ENCODE measurements at places on chromosomes 7 and 10.

DNA sequence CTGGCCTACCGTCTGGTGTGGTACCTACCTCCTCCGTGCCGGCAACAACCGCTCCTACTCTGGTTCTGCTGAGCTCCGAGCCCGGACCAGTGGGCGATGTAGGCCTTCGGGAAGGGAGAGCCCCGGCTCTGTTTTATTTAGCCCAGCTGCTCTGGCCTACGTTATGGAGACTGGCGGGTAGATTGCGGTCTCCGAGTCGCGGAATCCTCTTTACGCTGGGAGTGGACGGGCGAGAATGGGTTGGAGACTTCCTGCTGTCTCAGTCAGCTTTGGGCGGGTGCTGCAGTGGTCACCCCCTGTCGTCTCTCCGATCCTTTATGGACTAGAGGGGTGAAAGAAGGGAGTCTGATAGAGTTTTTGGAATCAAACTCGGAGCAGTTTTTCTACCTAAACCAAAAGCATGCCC, 406 bp downstream of the CBLL1 start:
- DNase-seq = no peak

- peak; percentile 29 for DNase-seq
Measured at GRCh38 chr7:133912916-133913697, 214.0 kb upstream of the LRGUK start.

DNA sequence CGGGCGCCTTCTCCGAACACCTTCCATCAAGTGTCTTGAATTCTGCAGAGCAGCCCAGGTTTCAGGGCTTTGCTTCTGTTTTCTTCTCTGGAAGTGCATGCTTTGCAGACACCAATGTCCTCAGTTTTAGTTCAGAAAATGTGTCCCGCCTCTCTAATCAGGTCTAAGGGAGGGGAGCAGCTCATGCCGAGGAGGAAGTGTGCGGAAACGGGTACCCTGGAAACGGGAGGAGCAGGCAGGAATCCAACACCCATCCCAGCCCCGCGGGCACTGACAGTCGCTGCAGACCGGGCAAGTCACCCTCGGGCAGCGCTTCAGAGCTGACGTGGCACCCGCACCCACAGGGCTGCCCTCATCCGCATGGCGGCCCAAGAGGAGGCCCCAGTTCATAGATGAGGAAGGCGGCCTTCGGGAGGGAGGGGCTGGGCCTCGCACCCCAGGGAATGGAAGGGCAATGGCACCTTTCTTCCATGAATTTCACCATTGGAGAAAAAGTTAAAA, 338.7 kb downstream of the DNAJB6 start:
- DNase-seq = no peak

DNA sequence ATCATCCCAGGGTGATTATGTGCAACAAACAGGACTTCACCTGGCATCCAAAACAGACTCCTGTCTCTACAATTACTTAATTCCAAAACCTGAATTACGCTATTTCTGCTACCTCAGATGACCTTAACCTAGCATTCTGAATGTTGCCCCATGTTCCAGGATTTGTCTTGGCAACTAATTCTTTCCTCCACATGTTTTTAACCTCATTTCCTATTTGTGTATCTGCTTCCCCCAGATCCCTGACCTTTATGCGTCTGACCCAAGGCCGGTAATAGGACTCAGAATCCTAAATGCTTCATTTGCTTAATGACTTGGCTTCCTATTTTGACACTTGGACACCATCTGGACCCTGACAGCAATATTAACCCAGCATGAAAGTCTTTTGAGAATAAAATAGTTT, 8.7 kb upstream of the ING3 start:
- DNase-seq = no peak

DNA sequence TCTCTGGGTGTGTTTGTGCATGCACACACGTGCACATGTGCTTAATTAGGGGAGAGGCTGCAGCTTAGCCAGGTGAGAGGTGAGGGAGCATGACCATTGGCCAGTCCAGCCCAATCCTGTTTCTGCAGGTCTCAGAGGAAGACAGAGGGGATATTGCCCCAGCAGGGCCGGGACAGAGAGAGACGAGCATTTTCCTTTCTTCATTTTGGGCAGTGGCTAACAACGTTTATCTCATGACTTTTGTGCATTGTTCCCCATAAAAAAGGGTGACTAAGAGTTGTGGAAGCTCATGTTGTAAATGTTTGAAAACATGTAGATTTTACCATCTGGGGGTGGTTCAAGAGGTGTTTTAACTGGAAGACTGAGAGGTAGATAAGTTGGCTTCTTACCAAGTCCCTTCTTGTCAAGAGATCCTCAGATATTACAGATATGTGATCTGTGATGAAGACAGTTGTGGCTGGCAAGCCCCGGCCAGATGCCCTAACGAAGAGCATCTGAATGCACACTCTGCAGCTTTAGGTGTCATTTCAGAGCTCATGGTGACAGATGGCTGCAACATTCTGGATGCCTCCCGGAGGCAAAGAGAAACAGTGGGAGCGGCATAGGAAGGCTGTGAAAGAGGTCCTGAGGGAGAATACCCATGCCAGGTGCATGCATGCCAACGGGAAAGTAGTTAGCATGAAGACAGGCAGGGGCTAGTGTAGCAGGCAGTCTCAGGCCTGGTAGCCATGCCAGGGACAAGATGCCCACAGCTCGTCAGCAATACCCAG, 16.7 kb upstream of the DMBT1 start:
- no peak for DNase-seq

GRCh38 chr10:76297780-76298281, 866.4 kb downstream of the LRMDA start:
- DNase-seq = no peak

DNA sequence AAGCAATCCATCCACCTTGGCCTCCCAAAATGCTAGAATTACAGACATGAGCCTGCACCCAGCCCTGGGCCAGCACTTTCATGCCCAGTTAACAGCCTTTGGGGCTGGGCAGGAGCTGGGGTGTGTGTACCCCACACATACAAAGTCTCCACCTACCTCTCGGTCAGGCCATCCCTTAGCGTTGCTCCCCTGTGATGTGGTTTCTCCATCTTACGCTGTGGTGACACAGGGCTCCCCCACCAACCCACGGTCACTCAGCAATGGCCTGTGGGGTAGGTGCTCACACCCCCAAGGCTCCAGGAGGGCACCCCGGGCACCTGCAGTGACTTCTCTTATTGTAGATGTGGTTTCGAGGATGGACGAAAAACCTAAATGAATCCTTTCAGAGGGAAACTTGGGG, 58.8 kb downstream of the ASB13 start:
- no peak for DNase-seq

DNA sequence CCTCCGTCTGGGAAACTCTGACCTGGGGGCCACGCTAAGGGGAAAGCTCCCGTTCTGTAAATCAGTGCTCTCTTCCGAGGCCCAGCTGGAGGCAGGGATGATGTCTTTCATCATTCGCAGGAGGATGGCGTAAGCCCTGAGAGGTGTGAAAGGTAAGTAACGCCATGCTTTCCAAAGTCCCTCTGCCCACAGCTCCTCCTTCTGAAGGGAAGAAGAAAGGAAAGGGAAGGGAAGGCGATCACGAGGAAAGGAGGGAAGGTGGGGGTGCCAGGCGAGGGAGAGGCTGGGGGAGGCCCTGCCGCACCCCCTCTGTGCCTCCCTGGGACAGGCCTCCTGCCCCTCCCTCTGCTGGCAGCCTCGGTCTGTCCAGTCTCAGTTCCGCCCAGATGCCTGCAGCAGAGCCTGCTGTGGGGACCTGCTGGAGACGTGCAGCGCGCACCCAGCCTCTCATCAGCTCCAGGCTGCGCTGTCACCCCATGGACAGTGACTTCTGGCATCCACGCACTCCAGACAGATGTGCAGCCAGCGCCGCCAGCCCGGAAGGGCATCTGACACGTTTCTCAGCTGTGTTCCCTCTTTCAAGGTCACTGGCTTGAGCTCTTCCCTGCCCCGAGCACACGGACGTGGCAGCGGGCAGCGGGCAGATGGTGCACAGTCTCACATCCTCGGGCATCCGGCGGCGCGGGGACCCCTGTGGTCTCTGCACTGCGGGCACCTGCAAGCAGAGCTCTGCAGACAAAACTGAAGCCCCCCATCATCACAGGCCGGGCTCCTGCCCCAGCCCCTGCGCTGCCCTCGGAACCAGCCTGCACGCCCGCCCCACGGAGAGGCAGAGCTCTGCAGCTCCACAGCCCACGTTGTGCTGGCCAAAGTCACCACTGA, 60.6 kb downstream of the INSIG1 start:
- no peak for DNase-seq

DNA sequence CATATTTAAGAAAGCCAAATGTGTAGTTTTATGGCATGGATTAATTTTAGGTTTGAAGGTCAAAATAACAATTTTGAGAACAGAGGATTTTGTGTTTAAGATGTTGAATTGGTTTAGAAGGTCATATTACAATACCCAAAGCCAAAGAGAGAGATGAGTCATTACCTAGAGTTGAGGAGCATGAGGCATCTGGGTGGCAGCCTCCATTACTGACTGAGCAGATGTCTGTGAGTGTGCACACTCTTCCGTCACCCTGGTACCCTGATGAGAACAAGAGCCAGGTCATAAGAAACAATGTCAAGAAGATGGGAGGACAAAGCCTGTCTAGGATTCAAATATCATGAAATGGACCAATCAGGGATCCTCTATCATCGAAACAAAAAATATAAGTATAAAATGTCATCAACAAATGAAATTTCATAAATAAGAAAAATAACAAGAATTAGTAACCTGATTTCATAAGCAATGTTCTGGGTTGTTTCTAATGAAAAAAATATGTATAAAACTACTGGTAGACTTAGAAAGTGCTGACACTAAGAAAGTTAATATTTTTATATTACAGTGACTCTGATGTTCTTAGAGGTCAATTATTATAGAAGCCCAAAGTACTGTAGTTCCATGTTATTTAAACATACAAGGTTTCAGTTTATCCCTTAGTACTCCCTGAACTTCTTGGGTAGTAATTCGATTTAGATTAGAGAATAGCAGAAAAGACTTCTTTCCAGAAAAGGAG, 20.0 kb downstream of the CUBN start:
- peak; percentile 71 for DNase-seq

DNA sequence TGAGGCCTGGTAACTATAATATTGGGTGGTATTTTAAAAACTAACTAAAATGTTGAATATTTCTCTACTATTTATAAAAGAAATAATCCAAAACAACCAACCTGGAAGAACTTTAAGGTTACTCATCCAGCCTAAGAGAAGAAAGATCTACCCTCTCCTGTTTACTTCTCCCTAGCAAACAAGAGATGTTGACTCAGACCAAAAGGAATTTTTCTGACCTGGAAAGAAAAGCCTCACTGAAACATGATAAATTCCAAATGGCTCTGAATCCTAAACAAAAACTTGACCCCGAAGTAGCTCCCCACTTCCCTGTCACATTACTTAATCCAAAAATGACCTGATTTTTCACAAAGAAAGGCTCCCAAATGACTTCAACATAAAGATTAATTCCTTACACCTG, 101.2 kb downstream of the PARD3 start:
- DNase-seq = peak; percentile 59

GRCh38 chr10:131641231-131641630, 259.6 kb upstream of the PPP2R2D start:
- no peak for DNase-seq

- DNase-seq = no peak
Measured at GRCh38 chr10:99360934-99361333, 31.8 kb downstream of the CNNM1 start.

DNA sequence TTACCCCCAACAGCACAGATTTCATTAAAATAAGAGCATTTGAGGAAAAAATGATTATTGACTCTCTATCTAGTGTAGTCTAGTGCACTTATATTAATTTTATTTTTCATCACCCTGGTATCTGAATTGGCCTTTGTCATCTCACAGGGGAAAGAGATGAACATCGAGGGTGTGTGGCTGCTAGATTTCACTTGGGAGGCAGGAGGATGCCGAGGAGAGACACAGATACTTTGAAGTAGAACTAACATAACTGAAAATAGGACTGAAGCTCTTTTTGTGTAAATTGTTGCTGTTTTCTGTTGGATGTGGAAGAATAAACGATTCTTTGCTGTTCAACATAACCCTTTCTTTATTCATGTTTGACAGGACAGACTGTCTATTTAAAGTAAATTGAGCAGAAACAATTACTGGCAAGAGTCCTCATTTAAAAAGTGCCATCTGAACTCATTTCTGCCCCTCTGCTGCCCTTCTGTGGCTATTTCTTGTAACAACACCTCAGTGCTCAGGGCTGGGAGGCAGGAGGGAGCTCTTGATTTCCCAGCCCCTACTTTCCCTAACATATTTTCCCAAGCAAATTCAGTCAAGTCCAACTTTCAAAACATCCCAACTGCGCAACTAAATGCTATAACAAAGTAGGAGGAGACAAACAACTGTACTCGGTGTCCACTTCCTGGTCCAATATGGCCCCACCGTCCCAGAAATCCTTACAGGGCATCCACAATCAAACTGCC, 15.6 kb downstream of the LYZL1 start:
- peak; percentile 87 for DNase-seq

DNA sequence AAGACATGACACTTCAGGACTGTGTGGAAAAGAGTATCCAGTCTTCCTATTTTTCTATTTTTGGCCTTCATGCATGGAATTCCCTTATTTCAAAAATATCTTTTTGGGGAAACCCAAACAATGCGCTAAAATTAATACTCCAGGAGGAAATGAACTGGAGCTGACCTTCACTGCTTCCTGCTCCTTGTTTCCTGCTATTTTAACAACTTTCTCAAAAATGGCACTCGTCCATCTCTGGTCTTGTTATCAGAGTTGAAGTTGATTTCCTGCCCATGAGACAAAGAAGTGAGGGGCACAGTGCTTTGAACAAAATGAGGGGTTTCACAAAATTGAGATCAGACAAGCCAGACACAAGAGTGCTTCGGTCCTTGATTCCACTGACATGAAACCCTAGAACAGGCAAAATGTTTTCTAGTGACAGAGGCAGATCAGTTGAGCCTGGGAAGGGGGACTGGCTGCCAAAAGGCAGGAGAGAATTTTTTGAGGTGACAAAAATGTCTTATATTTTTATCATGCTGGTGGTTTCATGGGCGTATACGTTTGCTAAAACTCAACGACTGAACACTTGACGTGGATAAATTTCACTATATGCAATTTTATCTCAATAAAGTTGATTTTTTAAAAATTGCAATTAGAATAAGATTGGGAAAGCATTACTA, 193.2 kb downstream of the CREB5 start:
- no peak for DNase-seq

DNA sequence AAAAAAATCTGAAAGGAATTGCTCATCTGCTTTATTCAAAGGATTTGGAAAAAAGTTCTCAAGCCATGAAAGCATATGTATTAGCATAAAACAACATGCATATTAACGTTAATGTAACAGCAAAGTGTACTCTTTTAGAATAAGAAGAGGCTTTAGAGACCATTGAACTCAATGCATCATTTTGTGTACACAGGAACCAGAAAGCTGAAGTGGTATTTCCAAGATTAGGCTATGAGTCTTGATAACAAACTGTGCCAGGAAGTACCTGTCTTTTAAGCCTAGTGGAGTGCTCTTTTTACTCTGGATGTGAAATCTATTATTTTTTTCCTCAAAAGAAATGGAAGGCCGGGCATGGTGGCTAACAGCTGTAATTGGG, 164.2 kb downstream of the THSD7A start:
- DNase-seq = no peak

GRCh38 chr7:74023092-74023536, 4.9 kb upstream of the ELN start:
- DNase-seq = peak; percentile 46

Measured in choroid plexus epithelial cell (primary cell).